ENCODE measurements at places on chromosomes 3 and 15.

- DNase-seq = no peak
Measured at GRCh38 chr15:36858423-36858822, 241.9 kb downstream of the MEIS2 start.

DNA sequence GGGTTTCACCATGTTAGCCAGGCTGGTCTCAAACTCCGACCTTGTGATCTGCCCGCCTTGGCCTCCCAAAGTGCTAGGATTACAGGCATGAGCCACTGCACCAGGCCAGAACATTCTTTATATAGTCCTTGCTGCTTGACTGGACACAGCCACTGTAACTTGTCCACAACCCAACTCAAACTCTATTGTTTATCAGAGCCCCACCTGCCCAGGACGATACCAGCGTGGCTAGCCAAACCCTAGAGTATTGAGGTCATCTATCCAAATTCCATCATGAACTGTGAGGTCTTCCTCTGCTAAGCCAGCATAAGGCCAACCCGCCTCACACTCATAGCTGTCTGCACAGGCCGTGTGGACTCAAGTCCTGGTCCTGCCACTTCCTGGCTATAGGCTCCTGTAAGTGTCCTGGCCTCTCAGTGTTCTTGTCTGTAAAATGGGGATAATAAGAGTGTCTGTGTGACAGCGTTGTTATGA, 63.9 kb downstream of the DAPK2 start:
- DNase-seq = no peak

DNA sequence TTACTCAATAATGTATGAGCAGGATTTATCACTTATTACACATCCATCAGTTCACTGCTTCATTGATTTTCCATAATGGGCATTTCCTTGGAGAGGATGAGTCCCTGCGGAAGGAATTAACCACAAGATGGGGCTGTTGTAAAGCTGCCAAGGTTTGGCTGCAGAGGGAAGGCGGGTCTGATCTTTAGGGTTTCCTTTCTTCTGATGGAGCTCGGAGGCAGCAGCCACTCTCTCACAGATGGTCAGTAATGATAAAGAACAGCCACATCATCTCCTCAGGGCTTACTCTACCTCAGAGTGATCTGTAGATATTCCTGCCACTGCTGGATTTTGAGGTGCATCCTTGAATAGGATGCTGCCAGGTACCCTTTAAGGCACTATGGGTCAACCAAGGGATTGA, 115.2 kb downstream of the USP13 start:
- no peak for DNase-seq

GRCh38 chr3:94173673-94174434, 111.0 kb downstream of the NSUN3 start:
- DNase-seq = no peak

All from stimulated activated CD8-positive, alpha-beta memory T cell treated with anti-CD3 and anti-CD28 coated beads, Interleukin-15, amount 100 ng/mL, for 48 hours (primary cell).